HT1080 (cell line): ENCODE measurements at places on chromosomes 12 and 14. TPM values are rescaled to one million over a fixed set of nuclear protein-coding genes. Genes with fewer than 3 reads are reported as not detected.

- no peak for DNase-seq
Measured at GRCh38 chr12:112162241-112162790, 37.0 kb downstream of the TRAFD1 start.

GRCh38 chr12:188910-189621 lies 24.9 kb downstream of the SLC6A12 start:
- no peak for DNase-seq

GRCh38 chr12:94593822-94594442 lies 56.4 kb downstream of the TMCC3 start:
- DNase-seq = no peak

DNA sequence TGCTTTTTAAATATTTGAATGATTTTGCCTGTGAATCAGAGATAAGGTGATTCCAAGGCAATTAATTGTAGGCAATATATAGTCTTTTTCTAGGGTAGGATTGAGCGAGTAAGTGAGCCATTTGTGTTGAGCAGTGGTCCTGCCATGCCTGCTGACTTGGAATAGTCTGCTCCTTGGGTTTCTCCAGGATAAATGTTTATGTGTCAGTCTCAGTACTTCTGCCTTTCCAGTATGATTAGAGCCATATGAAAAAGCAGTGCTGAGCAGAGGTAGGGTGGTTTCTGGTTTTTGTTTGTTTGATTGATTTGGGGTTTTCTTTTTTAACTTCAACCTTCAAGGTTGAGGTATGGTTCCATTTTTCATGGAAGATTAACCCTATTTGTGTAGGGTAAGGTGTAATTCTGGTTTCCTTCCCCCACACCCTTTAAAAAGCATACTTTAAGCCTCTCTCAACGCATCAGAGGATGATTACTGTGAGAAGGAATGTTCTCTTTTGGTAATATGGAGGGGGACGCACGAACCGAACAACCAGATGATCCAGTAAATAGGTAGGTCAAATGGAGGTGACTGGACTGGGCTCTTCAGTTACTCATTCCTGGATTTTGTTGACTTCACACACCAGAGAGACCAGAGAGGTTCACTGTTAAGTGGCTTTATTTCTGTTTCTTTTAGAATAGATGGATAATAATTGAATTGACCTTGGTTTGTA lies 22.7 kb downstream of the FRMD6 start:
- peak; percentile 33 for DNase-seq

DNA sequence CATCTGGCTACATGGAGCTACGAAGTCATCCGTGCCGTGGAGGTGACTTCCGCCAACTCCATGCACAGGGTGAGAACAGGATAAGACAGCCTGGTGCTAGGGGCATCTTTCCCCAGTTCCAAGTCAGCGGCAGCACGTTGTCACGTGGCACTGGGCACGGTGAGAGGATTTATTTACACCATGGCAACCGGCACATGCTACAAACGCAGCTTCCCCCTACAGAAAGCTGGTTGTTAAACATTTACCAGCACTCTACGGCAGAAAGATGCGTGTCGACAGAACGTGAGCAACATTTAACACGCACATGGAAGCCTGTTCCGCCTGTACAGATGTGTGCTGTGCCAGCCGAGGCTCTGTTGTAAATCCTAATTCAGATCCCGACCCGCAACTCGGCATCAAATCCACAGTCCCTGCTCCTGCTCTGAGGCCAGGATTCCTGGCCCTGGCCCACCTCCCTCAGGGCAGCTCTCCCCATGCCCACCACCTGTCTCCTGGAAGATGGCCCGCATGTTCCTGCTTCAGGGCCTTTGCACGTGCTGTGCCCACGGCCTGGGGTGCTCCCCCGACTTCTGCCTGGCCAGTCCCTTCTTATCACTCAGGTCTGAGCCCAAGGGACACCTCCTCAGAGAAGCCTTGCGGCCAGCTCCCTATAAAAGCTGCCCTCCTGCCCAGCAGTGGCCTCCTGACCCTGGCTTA lies 114.1 kb downstream of the RFLNA start:
- DNase-seq = no peak

DNA sequence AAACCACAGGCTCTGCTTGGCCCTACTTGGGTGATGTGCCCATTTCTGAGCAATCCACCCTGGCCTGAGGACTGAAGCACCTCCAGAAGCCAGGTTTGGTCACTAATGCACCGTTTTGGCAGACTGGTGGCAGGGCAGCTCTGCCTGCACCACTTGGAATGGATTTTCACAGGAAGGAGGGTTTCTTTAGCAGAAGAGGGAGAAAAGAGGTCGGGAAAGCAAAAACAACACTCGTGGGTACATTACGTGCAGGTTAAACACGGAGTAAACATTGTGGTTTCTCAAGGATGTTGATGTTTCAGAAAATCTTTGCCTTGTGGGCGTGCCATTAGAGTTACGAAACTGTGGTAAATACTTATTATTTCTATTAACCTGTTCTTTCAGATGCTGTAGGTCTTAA lies 70.8 kb downstream of the KCNA5 start:
- no peak for DNase-seq

TAS2R46 gene
- total RNA-seq = not detected in 2 replicates

RND1 gene
- 0.07 and 0.11 TPM in 2 replicates for total RNA-seq

WNT1 gene
- total RNA-seq = not detected in 2 replicates
